ENCODE measurements at places on chromosomes 2 and 18.

DNA sequence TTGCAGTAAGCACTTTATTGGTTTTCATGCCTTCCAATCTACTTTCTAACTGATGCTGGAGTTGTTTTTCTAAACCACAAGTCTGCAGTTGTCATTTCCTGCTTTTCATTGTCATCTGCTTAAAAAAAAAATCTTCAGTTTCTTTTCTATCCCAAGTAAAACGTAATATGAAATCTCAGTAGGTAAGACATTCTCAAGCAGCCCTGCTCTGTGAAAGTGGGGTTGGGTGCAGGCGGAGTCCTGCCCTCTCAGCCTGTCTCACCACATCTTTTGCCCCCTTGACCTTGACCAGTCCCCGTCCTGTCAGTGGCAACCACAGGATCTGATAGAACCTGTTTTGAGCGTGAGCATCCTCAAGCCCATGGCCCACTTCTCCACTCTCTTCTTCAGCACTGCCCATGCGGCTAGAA lies 80.0 kb upstream of the CPO start:
- DNase-seq, result no peak

DNA sequence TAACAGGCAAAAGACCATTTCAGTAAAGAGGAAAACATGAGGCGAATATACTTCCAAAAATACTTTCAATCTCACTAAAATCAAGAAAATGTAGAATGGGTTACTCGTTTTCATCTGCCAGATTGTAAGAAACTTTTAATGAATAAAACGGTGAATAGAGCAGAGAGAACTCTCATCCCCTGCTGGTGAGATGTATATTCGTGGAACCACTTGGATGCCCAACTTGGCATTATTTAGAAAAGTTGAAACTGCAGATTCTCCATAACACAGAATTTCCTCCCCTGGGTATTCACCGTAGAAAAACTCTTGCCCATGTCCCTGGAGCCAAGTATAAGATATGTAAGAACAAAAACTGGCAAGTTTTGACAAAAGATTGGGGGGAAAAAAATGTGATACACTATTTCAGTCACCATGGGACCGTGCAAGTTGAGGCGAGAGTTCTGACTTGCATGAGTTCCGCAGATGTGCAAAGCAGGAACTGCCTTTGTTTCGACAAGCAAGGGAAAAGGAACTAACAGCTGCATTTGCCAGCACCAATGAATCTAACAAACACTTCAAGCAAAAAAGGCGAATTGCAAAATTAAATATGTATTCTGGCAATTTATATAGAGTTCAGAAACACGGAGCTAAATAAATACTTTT lies 14.8 kb downstream of the TIMM21 start:
- no peak for DNase-seq

DNA sequence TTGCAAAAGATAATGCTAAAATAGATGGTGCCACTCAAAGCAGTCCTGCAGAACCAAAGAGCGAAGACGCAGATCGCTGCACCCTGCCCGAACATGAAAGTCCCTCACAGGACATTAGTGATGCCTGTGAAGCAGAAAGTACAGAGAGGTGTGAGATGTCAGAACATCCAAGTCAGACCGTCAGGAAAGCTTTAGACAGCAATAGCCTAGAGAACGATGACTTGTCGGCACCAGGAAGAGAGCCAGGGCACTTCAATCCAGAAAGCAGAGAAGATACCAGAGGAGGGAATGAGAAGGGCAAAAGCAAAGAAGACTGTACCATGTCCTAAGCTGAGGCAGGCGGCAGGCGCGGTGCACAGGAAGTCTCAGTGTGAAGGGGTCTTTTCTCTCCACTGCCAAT lies 34.8 kb upstream of the RBM44 start:
- DNase-seq, result no peak

GRCh38 chr2:217047631-217048030 lies 187.8 kb upstream of the TNP1 start:
- no peak for DNase-seq

GRCh38 chr18:63476668-63477067 lies at the start of gene SERPINB5:
Gene SERPINB5, plus strand, starts transcription at chr18:63476958. Its CDS starts 7,471 bp downstream, at chr18:63484429.
- no peak for DNase-seq

DNA sequence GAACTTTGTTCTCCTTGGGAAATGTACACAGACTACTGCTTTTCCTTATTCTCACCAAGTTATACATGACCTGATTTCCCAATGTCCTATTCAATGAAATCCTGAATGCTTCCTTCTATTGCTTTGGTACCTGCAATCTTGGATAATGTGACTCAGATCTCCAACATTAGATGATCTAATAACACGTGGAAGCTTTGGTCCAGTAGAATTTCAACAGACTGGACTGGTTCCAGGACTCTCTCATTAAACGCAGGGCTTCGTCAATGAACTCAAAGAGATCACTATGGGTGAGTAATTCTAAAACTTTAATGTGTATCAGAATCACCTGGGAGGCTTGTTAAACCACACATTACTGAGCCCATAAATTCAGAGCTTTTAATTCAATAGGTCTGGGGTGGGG lies 413.6 kb upstream of the KCNH7 start:
- DNase-seq, result no peak

GRCh38 chr2:128695646-128696220 lies 377.1 kb upstream of the HS6ST1 start:
- DNase-seq, result no peak

GRCh38 chr2:62814123-62814522 lies 108.6 kb downstream of the EHBP1 start:
- DNase-seq, result no peak

GRCh38 chr2:171407030-171407675 lies 26.6 kb downstream of the METTL8 start:
- no peak for DNase-seq

DNA sequence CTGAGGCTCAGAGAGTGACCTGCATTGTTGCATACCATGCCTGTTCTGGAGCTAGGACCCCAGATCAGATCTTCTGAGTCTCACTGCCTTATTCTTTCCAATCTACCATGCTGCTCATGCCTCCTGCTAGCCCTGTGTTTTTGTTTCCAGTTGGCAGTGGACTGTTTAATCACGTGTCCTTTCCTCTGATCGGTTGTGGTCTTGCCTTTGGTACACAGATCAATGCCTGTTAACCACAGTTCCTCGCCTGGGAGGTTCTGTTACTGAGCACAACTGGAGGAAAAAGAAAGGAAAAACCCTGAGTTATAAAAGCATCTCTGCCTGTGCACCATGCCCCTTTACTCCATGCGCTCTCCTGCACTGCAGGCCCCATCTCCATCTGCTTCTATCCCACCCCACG lies 329.1 kb downstream of the SETBP1 start:
- DNase-seq, result no peak

- DNase-seq, result no peak
Measured at GRCh38 chr2:72990695-72991438, 73.5 kb downstream of the EMX1 start.

GRCh38 chr18:57436965-57437333 lies 1.8 kb downstream of the ONECUT2 start:
- DNase-seq, result no peak

GRCh38 chr2:159879051-159879604 lies 81.1 kb upstream of the CD302 start:
- DNase-seq, result no peak

DNA sequence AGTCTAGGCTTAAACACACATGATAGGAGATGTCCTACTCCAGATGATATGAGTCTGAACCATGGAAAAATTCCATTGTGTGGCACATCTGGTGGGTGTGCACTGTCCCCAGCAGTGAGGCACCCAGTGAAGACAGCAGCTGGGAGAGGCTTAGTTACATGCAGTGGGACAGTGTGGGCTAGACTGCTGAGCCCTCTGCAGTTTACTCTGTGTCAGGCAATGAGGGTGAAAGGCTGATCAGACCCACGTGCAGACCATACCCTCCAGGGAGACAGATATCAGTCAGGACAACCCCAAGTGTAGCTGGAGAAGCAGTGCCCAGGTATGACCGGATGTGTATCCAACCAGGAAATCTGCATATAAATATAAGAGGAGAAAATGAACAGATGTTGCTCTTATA lies 13.4 kb downstream of the IL37 start:
- DNase-seq, result no peak

GRCh38 chr2:7573166-7573825 lies 656.1 kb downstream of the RNF144A start:
- no peak for DNase-seq

DNA sequence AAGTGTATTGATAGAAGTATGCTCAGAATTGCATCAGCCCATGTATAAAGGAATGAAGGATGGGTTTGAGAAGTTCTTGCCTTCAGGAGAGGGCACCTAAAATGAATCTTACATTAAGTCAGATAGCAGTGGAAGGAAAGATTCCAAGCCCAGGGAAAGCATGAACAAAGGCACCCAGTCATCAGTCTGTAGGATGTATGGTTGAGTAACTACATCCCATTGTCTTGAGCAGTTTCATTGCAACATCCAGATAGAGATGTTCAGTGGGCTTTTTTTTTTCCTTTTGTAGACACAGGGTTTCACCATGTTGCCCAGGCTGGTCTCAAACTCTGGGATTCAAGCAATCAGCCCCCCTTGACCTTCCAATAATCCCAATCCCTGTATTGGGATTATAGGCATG lies 80.7 kb downstream of the ARHGAP28 start:
- no peak for DNase-seq

- DNase-seq, result no peak
Measured at GRCh38 chr2:227115761-227116160, 48.2 kb downstream of the COL4A4 start.

Measured in Panc1 (cell line).